ENCODE measurements at places on chromosomes 3 and 15. TPM values are rescaled to one million over a fixed set of nuclear protein-coding genes. Genes with fewer than 3 reads are reported as not detected.

Gene LRRIQ4
- not detected for total RNA-seq

Gene HACD2
- total RNA-seq, result 39.0 TPM

Gene GOLGA8N
- 6.9 TPM for total RNA-seq

DNA sequence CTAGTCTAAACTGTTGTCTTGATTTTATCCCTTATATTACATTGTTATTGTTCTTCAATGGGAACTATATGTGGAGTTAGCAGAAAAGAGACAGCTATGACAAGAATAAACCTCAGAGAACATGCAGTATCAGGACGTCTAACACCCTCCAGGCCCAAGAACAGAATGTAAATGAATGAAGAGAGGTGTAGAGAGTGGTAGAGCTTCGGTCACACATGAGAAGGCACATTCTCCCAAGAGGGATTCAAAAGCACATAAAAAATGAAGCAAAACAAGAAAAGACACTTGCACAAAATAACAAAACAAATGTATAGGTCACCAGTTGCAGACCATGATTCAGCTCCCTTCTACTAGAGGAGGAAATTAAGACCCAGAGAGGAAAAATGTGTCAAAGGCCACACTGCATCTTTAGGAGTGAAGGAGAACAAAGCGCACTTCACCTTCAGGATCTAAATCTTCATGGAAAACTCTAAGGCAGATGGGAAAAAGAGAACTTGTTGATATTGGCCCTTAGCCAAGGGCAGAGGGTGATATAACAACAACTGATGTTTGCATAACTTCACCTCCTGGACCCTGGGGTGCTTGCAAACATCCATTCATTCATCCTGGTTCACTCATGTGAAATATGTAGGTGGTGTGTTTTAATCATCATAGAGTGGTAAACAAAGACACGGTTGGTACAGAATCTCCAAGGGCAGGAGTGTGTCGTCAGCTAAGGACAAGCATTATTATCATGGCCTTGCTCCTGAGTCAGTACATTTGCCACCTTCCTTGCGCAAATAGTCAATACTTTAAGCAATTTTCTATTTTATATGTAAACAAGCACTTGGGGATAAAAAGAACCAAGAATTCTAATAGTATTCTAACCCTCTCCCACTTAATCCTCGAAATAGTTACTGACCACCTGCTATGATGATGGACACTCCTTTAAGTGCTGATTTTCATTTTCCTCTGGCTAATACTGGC lies 8.8 kb downstream of the NEK10 start:
- no peak for DNase-seq

GRCh38 chr3:53724566-53724965 lies 121.7 kb downstream of the CHDH start:
- peak; percentile 62 for DNase-seq

DNA sequence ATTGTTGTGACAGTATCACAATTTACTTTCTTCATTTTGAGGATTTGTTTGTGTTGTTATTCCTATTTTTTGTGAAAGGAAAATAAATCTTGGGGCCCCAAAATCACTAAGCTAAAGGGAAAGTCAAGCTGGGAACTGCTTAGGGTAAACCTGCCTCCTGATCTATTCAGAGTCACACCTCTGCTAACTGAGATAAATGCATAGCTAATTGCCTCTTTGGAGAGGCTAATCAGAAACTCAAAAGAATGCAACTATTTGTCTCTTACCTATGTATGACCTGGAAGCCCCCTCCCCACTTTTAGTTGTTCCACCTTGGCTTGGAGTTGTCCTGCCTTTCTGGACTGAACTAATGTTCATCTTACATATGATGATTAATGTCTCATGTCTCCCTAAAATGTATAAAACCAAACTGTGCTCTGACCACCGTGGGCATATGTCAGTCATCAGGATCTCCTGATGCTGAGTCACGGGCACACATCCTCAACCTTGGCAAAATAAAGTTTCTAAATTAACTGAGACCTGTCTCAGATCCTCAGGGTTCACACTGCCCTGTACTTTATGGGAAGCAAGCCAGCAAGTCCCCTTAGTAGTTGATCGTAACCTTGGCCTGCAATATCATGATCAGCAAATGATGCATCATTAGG lies 523.2 kb upstream of the GOLIM4 start:
- DNase-seq, result no peak

GRCh38 chr3:40871394-40871793 lies 327.9 kb upstream of the CTNNB1 start:
- no peak for DNase-seq

DNA sequence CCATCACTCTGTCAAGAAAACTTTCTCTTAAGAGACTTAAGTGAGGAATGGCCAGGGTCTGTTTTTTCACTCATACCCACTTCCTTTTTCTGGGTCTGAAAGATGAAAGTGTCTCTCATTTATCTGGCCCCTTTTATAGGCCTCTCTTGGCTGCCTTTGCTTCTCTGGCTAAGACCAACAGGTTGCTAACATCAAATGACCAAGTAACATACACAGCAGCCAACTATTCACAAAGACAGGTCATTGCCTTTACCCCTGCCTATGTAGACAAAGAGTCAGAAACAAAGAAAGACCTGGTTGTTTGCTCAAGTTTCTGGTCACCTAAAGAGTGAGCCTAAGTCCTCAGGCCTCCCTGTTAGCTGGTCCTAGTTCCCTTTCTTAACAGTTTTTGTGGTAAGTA lies 24.0 kb upstream of the CSTA start:
- DNase-seq, result no peak

GRCh38 chr3:46713050-46713897 lies 4.4 kb downstream of the PRSS50 start:
- DNase-seq, result peak; percentile 83

DNA sequence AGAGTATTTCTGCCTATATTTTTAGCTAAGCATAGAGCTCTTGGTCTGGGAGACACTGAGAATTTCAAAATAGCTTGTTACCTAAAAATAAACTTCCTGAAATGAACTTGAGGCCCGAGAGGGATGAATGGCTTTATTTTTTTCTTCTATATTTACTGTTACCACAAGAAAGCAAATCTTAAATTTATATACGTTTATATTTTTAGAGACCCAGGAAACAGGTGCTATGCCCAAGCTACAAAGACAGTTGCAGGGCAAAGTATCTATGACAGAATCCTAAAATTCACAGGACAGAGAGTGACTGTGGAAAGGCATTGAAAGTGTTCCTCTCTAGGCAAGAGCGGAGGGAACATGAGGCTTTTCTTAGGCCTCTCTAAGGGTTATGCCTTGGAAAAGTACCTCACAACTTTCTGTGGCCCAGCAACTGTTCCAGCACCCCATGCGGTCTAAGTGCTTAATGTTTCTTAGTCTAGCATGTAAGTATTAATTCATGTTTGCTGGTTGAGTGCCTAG lies 36.5 kb downstream of the TGFBR2 start:
- DNase-seq, result no peak

DNA sequence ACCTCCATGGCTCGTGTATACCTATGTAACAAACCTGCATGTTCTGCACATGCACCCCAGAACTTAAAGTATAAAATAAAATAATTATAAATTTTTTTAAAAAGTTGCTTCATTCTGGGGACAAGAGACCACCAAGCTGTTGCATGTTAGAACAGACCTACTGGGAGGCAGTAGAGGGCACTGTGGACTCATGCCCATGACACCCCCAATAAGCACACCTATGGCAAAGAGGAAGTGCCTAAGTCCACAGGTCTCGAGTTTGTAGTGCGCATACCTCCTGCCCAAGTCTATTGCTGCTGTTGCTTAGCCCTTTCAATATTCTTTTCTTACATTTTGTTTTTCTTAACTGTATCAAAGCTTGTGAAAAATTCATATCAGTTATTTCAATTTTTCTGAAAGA lies 267.9 kb upstream of the THBS1 start:
- DNase-seq, result no peak

- DNase-seq, result no peak
Measured at GRCh38 chr15:91884606-91885005, 31.1 kb downstream of the SLCO3A1 start.
